NCI-H524 treated with DMSO at 0.1 percent for 48 hours (cell line): ENCODE measurements at places on chromosomes 2 and 18.

GRCh38 chr2:55047677-55048299 lies 2.5 kb downstream of the RTN4 start:
- DNase-seq, result peak; percentile 38

DNA sequence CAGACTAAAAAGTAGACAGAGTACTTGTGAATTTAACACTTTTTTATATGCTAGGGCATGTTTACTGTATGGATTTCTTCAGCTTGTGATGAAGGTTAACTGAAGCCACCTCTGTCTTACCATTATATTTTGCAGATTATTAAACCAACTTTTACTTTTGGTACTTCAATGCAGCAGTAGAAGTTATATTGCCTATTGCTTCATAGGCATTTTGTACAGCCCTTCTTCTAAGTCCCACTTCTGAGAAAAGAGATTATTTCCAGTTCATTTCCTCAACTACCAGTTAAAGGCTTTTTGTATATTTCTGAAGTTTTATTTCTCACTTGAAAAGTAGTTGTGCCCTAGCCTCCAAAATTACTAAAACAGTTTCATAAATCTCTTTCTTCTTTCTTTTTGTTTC lies 256.4 kb upstream of the FBXO11 start:
- DNase-seq, result no peak

- DNase-seq, result no peak
Observed at GRCh38 chr18:49697049-49697448, 116.3 kb downstream of the ACAA2 start.

DNA sequence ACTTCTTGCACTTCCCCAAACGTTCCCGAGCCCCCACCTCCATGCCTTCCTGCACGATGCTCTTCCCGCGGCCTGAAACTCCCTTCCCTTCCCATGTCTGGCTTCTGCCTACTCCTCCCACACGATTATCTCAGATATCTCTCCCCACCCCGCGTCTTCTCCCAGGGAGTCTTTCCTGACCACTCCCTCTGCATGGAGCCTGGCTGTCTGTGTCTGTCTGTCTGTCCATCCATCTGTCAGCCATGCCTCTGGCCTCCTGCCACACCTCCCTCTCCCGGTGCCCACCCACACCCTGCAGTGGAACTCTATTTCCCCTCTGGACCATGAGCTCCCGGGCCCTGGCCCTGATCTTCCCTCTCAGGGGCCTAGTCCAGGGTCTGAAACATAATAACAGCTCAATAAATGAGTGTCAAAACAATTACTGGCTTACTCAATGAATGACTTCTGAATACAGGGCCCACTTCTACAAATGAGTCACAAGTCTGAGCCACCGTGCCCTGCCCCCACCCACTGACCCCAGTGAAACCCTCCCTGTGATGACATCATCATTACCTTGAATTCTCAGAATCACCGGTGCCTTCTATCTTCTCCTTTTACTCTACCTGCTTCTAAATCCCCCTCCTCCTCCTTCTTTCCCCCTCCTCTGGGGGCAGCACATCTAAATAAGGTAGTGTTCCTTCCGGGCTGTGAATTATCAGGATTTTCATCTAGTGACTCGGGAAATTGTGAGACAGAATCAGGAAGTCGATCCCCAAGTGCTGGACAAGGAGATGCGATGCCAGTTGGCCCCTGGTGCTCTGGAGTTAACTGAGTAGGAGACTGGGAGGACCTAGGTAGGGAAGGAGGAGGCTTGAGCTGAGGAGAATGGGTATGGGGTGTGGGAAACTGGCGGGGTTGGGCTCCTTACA lies 46.1 kb upstream of the PLB1 start:
- DNase-seq, result no peak

- DNase-seq, result no peak
Observed at GRCh38 chr18:46705521-46705920, 48.5 kb upstream of the LOXHD1 start.

DNA sequence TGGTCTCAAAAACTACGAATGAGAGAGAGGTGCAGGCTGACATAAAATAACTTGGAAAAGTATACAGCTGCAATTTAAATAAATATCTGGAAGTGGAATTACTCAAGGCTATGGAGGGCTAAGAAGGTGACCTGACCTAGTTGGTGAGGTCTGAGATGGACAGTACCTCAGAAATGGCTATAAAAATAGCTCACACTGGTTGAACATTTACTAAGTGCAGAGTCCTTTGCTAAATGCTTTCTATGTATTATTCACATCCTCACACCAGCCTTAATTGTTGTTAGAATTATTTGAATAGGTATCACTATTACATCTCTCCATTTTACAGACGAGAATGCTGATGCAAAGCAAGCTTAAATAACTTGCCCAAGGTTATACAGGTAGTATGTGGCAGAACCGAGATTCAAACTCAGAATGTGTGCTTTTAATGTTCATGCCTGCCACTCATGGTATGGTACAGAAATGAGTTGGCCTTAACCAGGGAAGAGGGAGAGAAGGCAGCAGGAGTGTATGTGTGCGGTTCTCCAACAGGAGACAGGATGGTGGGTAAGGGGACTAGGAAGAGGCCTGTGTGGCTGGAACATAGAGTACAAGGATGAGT lies 37.4 kb downstream of the MRPL44 start:
- DNase-seq, result no peak

DNA sequence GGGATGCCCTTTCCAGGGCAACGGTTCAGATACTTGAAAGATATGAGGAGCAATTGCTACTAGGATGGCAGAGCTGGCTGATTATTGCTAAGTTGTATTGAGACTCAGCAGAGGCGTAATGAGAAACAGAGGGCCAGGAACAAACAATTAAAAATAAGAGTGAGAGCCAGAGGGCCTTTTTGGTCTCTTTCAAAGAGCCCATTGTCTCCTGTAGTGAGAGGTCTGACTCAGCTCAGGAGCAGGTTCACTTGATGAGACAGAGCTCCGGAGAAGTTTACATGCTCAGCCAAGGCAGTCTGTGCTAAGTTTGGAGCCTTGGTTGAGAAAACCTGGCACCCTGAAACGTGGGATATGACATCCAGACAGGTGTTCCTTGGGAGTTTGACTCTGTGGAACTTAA lies 303.9 kb upstream of the DLGAP1 start:
- DNase-seq, result no peak

DNA sequence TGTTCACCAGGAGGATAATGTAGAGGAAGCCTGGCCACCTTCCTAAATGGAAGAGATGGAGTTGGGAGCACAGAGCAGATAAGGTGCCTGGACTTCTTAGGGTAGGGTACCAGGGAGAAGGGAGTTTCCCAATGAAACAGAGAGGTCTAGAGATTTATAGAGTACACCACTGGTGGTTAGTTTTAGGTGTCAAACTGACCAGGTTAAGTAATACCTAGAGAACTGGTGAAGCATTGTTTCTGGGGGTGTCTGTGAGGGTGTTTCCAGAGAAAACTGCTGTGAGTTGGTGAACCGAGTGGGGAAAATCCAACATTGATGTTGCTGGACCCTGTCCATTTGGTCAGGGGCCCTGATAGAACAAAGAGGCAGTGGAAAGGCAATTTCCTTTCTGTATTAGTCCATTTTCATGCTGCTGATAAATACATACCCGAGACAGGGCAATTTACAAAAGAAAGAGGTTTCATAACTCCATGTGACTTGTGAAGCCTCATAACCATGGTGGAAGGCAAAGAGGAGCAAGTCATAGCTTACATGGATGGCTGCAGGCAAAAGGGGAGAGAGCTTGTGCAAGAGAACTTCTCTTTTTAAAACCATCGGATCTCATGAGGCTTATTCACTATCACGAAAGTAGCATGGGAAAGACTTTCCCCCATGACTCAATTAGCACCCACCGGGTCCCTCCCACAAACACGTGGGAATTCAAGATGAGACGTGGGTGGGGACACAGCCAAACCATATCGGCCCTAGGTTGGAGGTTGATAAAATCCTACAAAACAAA lies 260.8 kb downstream of the CBLN2 start:
- no peak for DNase-seq

DNA sequence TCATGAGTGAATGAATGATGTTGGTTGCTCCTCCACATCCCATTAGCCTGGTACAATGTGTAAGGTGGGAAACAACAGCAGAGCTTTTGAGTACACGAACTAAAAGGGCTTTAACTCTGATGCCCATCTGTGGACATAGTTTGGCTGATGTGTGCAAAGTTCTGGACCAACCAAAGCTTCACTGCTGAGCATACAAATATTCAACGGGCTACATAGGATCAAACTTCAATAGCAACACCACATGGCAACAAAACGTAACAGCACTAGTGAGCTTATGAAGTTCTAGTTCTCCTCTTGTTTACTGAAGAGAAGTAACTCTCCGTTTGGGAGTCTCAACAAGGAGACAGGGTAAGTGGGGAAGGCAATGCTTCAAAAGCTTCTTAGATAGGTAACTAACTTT lies 20.4 kb downstream of the STAM2 start:
- DNase-seq, result no peak

DNA sequence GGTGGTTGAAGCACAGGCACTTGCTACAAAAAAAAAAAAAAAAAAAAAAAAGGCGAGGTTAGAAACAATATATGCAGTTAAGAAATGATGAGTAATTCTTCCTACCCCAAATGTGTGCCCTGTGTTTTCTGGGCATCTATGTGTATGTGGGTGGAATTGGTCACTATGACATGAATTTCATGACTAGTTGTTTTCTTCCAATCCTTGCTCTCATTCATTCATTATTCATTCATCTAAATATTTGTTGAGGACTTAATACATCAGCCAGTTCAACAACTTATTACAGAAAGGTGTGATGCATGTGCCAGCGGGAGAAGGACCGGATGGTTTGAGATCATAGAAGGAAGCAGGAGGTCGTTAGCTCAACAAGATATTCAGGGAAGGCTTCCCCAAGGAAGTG lies 8.3 kb upstream of the EGR4 start:
- no peak for DNase-seq

GRCh38 chr18:69947361-69948133 lies at the start of gene CD226:
TSS of gene CD226 (minus strand) at chr18:69947873. CDS start at chr18:69947406, 467 bp downstream.
- no peak for DNase-seq

DNA sequence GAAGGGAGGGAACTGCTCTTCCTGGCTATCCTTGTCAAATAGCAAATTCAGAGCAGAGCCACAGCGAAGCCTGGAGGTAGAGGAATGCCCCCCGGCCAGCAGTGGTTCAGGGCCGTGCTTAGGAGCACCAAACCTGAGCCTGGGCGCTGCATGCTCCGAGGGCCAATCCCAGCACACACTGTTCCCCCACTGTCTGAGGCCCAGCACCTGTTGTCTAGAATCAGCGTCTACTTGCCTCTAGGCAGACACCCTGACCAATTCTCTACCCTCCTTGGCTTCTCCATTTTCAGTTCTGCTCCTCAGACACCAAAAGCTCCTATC lies 177.6 kb upstream of the PKDCC start:
- DNase-seq, result no peak

- no peak for DNase-seq
Observed at GRCh38 chr2:178066890-178067669, 5.5 kb downstream of the PDE11A start.
